Muscle of leg (tissue), 16 donors: ENCODE measurements at places on chromosomes 7 and 10. TPM values are rescaled to one million over a fixed set of nuclear protein-coding genes. Genes with fewer than 3 reads are reported as not detected.

Gene STK31
- total RNA-seq: 0.40 TPM

DNA sequence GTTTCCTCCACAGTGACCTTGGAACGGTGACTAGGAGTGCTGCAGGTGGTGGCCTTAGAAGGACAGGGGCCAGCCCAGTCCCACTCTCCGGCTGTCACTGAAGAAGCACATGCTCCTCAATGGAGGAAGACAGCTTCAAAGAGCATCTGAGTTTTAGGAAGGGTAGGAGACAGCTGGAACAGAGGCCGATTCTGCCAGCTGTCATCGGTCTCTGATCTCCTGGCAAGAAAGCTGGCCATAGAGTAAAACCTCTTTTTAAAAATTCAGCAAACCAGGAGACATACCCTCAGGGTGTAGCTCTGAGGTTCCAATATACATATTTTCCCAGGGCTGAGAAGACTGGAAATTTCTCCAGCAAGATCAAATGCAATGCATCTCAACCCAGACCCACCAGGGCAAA is 55.9 kb downstream of the KCNMA1 start:
- no peaks in the 10 kb centered on the region for H3K36me3 ChIP-seq
- no peak overlapping the region for H3K4me3 ChIP-seq
- DNase-seq: no peak
- no peaks in the 10 kb centered on the region for H3K27me3 ChIP-seq
- peaks cover 19% of the 10 kb centered on the region for H3K4me1 ChIP-seq
- no peak overlapping the region for H3K27ac ChIP-seq

DNA sequence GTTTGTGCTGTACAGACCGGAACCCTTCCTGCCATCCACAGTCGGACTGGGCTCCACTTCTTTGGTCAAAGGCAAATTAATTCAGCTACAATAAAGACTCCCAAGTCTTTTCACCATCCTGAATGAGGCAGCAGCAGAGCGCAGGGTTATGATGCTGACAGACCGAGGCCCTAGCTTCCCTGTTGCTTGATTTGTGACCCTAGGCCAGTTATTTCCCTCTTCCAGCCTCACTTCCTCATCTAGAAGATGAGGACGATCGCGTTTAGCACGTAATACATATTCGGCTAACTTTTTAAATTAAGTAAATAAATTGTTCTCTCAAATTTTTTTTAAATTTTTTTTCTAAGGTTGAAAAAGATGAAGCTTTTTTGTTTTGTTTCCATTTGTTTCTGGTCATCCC is 18.1 kb downstream of the ADRB1 start:
- H3K27me3 ChIP-seq: peaks cover 8% of the 10 kb centered on the region
- H3K36me3 ChIP-seq: no peaks in the 10 kb centered on the region
- no peaks in the 10 kb centered on the region for H3K4me1 ChIP-seq
- H3K4me3 ChIP-seq: no peak overlapping the region
- H3K27ac ChIP-seq: no peak overlapping the region
- peak; percentile 27 for DNase-seq

Gene CALN1
- 1.8 TPM for total RNA-seq

Gene SIRT1
- total RNA-seq: 14.0 TPM

DNA sequence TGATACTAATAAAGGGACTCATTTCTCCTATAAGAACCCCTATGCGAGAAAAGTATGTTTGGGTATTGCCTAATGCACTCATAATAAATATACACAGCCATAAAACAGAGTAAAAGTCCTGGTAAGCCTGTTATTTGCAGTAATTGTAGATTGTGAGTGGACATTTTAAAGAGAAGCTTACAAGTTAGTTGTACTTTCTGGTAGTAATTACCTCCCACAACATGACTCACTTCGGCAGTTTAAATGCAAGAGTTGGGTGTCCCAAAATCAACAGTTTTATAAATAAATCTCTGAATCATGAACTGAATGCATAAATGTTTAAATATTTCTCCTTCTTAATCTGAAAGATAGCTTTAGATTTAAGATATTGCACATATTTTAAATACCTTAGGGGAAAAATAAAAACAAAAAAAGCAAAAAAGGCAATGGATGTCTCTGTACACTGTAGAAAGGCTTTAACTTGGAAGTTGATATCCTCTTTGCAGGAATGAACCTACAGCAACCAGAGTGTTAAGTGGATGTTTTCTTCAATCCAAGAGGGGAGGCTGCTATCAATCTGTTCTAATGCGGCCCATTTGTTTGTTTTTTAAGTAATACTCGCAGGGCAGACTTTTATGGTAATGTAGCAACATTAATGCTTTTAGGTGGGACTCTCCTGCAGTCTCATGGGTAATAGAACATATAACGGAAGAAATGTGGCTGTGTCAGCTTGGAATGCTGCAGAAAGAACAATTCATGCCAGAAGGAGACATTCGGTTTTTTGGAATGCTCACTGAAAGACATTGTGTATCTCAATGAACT is 57.3 kb upstream of the ZEB1 start:
- H3K27ac ChIP-seq: peak overlapping the region; percentile 48
- no peaks in the 10 kb centered on the region for H3K27me3 ChIP-seq
- H3K4me1 ChIP-seq: peaks cover 19% of the 10 kb centered on the region
- no peak overlapping the region for H3K4me3 ChIP-seq

DNA sequence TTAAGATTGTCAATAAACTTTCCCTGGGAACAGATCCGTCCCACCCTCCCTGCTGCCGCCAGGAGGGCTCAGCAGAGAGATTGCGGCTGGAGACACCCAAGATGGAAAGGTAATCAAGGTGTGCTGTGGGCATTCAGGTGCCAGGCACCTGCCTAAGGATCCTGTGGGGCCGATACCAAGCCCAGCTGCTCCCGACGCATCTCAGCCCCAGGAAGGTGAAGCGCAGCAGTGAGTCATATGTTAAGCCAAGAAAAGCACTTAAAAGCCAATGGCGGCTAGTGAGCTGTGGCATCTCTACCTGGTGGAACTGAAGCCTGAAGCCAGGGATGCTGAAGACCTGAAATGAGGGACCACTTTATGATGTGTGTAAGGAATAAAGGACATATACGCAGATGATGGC is 6.1 kb downstream of the WDR86 start:
- peaks cover 7% of the 10 kb centered on the region for H3K27me3 ChIP-seq
- H3K36me3 ChIP-seq: no peaks in the 10 kb centered on the region
- H3K27ac ChIP-seq: no peak overlapping the region
- peaks cover 13% of the 10 kb centered on the region for H3K4me1 ChIP-seq

DNA sequence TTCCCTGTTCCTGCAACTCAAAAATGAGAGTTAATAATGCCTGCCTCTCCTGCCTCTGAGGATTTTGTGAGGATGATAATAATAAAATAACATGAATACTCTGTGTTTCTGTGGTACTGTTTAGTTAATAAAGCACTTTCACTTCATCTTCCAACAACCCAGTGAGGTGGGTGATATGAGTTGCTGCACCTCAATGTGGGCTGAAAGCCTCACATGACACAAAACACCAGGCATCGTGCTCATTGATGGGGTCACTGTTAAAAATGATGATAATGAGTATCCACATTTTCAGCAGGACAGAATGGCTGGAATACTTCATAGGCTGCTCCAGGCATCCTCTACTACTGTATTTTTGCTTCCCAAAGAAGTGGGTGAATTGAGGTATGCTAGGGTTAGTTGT is 222.8 kb upstream of the NRP1 start:
- no peak for DNase-seq
- no peak overlapping the region for H3K27ac ChIP-seq
- no peaks in the 10 kb centered on the region for H3K36me3 ChIP-seq
- H3K4me1 ChIP-seq: peaks cover 10% of the 10 kb centered on the region

DNA sequence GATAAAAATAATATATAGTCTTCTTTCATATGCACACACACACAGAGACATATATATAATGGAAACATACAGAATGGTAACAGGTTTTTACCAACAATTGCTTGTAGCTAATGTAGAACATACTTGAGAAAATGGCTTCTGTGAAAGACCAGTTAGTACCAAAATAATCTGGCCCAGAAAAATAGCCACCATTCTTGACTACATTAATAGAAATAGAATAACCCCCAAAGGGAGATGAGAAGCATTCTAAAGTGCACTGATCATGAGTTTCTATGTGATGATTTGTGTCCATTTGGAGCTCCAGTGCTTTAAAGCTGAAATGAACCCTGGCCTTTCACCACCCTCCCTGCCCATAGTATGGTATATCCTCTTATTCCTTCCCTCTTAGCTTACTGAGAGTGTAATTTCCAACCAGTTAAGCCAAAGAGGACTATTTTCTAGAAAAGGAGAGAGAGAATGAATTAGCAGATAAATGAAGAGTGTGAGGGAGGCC is 22.9 kb upstream of the IFIT2 start:
- H3K4me1 ChIP-seq: peaks cover 28% of the 10 kb centered on the region
- no peak overlapping the region for H3K4me3 ChIP-seq
- peak; percentile 71 for DNase-seq
- H3K36me3 ChIP-seq: no peaks in the 10 kb centered on the region
- H3K27ac ChIP-seq: peak overlapping the region; percentile 80

Gene DCLRE1C
- total RNA-seq: 9.2 TPM

DNA sequence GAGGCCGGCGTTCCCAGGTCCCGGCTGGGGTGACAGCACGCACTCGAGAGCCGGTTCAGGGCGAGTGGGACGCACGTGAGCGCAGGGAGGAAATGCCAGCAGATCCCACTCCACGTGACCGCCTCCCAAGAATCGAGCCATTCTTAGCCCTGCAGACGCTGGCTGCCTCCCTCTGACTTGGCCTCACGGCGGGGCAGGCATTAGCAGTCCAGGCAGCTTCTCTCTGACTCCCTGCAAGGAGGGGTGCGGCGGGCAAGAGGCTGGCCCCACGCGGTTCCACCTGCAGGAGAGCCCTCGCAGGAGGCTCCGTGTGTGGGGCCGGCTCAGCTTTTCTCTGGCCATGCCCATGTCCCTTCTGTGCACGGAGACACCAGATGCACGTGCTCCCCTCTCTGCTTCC is 10.1 kb downstream of the GPR146 start:
- peaks cover 86% of the 10 kb centered on the region for H3K4me1 ChIP-seq
- H3K27me3 ChIP-seq: no peaks in the 10 kb centered on the region
- no peak overlapping the region for H3K4me3 ChIP-seq

Gene PRLHR
- total RNA-seq: not detected

DNA sequence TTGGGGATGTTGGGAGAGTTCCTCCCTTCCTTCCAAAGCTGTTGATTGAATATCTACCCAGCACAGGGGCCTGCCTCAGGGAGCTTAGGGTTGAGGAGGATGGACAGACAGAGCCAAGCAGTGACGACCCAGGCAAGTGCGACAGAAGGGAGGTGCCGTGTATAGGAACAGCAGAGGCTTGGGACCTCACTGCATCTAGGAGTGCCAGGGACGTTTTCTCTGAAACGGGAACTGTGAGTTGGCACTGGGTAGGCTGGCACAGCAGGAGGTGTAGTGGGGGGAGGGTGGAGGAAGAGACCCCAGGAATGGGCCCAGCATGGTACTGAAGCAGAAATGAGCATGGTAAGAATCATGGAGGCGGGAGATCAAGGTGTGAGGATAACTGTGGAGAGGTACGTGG is 55.3 kb upstream of the MGMT start:
- peaks cover 2% of the 10 kb centered on the region for H3K27me3 ChIP-seq
- no peak overlapping the region for H3K4me3 ChIP-seq
- DNase-seq: no peak
- H3K36me3 ChIP-seq: no peaks in the 10 kb centered on the region
- H3K27ac ChIP-seq: no peak overlapping the region
- H3K4me1 ChIP-seq: peaks cover 27% of the 10 kb centered on the region

Gene ENKUR
- total RNA-seq: 0.04 TPM

DNA sequence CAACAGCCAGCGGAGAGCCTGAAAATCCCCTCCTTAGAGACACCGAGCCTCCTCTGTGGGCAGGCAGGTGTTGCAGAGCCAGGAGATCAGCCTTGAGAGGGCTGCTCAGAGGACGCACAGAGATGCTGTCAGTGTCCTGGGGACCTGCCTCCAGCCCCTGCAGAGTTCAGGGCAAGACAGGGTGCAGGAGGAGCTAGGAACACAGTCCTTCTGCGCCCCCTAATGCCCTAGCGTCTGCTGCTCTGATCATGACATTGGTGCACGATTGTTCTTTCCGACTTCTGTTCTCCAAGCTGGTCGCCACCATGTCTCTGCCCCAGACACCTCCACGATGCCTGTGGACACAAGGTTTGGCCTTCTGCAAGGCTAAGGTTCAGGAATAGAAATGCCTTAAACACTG is 613.7 kb upstream of the MKI67 start:
- no peaks in the 10 kb centered on the region for H3K36me3 ChIP-seq
- peaks cover 2% of the 10 kb centered on the region for H3K4me1 ChIP-seq
- no peak overlapping the region for H3K4me3 ChIP-seq
- no peak overlapping the region for H3K27ac ChIP-seq
- no peaks in the 10 kb centered on the region for H3K27me3 ChIP-seq

- no peaks in the 10 kb centered on the region for H3K27me3 ChIP-seq
- peak; percentile 98 for DNase-seq
- H3K4me3 ChIP-seq: no peak overlapping the region
- H3K4me1 ChIP-seq: peaks cover 49% of the 10 kb centered on the region
Observed at GRCh38 chr7:130281260-130281659, 11.7 kb upstream of the CPA4 start.

DNA sequence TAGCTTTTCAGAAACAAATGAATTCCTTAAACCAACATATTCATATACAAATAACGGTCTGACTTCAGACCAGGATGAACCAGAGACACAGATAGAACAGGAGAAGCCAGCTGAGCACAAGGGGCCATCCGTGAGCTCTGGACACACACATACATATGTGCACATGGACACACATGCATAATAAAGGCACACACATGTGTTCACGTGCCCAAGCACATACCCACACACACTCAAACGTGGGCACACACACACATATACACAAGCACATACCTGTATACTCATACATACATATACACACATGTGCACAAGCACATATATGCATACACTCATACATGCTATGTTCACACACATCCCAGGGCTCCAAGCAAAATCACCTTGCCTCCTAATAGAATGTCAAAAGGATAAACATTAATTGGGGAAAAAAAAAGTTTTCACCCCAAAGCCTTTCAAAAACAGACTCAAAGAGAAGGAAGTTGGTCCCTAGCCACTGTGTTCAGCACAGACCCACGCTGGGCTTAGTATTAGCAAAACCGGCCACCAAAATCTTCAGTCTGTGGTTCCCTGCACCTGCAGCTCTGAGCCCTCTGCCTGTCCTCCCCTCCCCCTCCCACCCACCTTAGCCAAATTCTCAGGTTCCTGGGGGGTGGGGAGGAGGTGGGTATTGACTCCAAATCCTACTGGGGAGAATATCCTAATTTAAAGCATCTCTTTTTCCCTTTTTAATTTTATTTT is 100.4 kb upstream of the MACROH2A2 start:
- H3K4me3 ChIP-seq: no peak overlapping the region
- no peaks in the 10 kb centered on the region for H3K4me1 ChIP-seq
- no peak for DNase-seq
- peaks cover 3% of the 10 kb centered on the region for H3K36me3 ChIP-seq
- H3K27ac ChIP-seq: no peak overlapping the region
- peaks cover 4% of the 10 kb centered on the region for H3K27me3 ChIP-seq

- peaks cover 9% of the 10 kb centered on the region for H3K36me3 ChIP-seq
- H3K27me3 ChIP-seq: no peaks in the 10 kb centered on the region
- H3K4me1 ChIP-seq: no peaks in the 10 kb centered on the region
- H3K27ac ChIP-seq: no peak overlapping the region
Observed at GRCh38 chr10:132688580-132689420, 97.1 kb downstream of the NKX6-2 start.

- H3K27ac ChIP-seq: no peak overlapping the region
- no peaks in the 10 kb centered on the region for H3K27me3 ChIP-seq
Observed at GRCh38 chr7:95424716-95425115, 10.1 kb downstream of the PON2 start.

Gene NUTM2A
- total RNA-seq: 0.44 TPM

GRCh38 chr7:134318443-134318842 is 1.7 kb upstream of the SLC35B4 start:
- peaks cover 10% of the 10 kb centered on the region for H3K4me1 ChIP-seq
- no peak for DNase-seq
- H3K27ac ChIP-seq: no peak overlapping the region
- H3K27me3 ChIP-seq: peaks cover 4% of the 10 kb centered on the region

Gene MCM10
- 5.1 TPM for total RNA-seq
